ENCODE measurements at places on chromosomes 1 and 21.

GRCh38 chr1:182552527-182552926 is 36.5 kb downstream of the RNASEL start:
- no peak for DNase-seq

- DNase-seq = no peak
These were observed 25.7 kb downstream of the LY9 start for GRCh38 chr1:160821627-160822026.

DNA sequence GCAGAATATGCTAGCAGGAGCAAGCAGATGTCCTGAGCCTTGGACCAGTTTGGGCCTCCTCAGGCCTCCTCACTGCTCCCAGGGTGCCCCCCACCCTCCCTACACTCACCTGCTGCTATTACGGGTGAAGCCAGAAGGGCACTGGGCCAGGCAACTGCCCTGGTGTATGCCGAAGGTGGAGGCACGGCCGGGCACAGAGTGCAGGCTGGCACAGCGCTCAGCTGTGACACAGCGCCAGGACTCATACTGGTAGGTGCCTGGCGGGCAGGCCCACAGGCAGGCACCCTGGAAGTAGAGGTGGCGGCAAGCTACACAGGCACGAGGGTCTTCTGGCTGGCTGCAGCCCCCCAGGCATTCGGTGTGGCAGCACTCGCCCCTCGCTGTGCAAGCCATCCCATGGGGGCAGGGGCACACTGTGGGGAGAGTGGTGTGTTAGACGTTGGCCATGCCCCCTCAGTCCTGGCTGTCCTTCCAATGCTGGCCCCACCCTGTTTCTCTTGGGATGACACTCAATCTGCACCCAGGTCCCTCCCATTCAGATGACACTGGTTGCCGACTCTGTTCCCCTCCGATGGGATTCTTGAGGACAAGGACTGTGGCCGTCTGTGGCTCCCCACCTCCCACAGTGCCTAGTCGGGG is 7.0 kb downstream of the INSRR start:
- DNase-seq = no peak

GRCh38 chr1:158203693-158204457 is 23.2 kb downstream of the CD1D start:
- no peak for DNase-seq

GRCh38 chr1:173255214-173255813 is 48.2 kb upstream of the TNFSF4 start:
- DNase-seq = peak; percentile 58

DNA sequence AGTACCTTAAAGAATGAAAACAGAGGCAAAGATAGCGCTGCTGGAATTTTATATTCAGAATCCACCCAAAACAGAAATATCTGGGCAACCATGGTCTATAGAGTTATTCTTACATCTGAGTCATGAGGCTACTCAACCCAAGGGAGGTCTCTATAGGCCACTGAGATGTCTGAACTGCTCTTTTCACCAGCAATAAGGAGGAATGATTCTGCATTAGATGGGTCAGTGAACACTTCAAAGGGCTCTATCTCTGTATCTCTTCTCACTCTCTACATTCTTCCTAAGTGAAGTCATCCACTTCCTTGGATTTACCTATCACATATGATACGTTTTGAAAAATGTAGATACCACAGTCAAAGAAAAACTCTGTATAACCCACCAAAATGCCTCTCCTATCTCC is 90.2 kb upstream of the NGF start:
- no peak for DNase-seq

DNA sequence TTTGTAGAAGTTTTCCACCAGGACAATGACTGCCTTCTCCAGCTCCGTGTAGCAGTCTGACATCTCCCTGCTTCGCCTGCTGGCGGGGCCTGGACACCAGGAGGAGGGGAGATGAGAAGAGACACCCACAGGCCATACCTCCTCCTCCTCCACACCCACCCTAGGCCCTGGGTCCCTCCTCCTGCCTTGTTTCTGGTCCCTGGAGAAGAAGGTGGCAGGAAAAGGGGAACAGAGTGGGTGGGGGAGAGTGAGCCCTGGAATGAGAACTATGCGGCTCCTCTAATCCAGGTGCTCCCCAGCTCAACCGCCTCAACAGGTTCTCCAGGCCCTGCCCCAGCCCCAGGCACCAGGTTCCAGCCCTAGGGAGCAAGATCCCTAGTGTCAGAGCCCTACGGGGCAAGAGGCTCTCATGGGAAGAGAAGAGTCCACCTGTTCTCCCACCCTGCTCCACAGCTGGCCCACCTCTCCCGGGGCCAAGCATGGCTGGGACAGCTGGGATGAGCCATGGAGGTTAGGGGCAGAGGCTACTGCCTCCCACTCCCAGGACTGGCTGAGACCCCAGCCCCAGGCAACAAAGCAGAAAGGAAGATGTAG is 4.8 kb downstream of the S100A16 start:
- DNase-seq = no peak

DNA sequence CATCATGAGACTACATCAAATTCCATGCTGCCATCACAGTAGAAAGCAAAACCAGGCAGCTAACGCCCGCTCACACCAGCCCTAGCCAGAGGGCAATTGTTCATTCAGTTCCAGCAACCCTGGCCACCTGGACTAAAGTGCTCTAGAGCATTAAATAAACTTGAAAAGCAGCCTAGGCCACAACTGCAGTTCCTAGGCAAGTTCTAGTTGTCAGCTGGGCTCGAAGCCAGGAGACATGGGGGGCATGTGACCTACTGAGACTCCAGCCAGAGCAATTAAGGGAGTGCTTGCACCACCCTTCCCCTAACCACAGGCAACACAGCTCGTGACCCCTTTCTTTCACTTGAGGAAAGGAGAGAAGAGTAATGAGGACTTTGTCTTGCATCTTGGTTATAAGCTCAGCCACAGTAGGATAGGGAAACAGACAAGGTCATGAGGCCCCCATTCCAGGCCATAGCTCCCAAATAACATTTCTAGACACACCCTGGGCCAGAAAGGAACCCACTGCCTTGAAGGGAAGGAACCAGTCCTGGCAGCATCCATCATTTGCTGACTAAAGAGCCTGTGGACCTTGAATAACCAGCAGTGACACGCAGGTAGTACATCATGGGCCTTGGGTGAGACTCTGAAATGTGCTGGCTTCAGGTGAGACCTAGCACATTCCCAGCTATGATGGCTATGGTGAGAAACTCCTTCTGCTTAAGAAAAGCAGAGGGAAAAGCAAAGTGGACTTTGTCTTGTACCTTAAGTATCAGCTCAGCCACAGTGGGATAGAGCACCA is 77.0 kb downstream of the ZZZ3 start:
- DNase-seq = peak; percentile 46

Measured in mucosa of descending colon (tissue), 3 donors.